ENCODE measurements at places on chromosomes 6 and 20. TPM values are rescaled to one million over a fixed set of nuclear protein-coding genes. Genes with fewer than 3 reads are reported as not detected.

DNA sequence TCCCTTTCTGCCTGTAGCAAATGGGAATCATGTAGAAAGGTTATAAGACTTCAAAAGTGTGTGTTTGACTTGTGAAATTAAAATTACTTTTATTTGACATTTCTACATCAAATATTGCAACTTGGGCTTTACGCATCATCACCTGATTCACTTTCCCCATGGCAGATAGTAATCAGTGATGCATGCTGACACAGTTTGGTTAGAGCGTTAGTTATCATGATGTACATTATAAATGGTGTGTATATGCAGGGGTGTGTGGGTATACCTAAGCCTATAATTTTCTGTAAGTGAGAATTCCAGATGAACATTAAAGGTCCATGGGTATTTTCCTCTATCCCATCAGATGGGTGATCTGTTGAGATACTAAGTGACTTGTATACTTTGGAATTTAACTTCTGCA lies 141.5 kb downstream of the KLHL32 start:
- H3K4me1 ChIP-seq, result no peaks in the 10 kb centered on the region
- no peaks in the 10 kb centered on the region for H3K27me3 ChIP-seq
- H3K27ac ChIP-seq, result no peak overlapping the region
- H3K4me3 ChIP-seq, result no peak overlapping the region
- no peak for DNase-seq

DNA sequence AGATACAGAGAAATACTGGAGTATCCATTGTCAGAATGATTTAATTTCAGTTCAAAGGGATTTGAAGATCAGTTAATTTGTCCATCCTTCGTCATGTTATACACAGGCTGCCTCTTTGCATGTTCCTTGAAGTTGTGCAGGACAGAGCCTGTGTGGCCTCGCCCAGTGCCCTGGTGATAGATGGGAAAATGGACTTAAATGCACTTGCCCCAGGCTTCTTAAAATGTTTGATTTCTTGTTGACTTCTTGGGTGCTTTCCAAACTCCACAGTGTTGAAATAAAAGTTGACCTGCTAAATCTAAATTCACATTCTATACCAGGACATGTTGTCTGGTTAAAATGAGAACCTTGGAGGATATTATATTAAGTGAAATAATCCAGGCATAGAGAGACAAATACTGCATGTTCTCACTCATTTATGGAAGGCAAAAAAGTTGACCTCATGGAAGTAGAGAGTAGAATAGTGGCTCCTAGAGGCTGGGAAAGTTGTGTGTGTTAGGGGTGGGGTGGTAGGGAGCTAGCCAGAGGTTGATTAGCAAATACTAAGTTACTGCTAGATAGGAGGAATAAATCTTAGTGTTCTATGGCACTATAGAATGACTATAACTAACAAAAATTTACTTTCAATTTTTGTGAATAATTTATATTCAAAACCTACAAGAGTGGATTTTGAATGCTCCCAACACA lies 25.3 kb downstream of the MARCKS start:
- no peak overlapping the region for H3K27ac ChIP-seq
- H3K4me1 ChIP-seq, result no peaks in the 10 kb centered on the region
- no peaks in the 10 kb centered on the region for H3K36me3 ChIP-seq

The LY6G6F gene
- 0.05 TPM for total RNA-seq

The HCRTR2 gene
- total RNA-seq, result 0.09 TPM

The PGC gene
- total RNA-seq, result 0.28 TPM

The PTPRT gene
- total RNA-seq, result 4.5 TPM
